ENCODE measurements at places on chromosomes 1 and 21.

GRCh38 chr1:49213301-49213700, 436.6 kb upstream of the BEND5 start:
- DNase-seq: no peak

DNA sequence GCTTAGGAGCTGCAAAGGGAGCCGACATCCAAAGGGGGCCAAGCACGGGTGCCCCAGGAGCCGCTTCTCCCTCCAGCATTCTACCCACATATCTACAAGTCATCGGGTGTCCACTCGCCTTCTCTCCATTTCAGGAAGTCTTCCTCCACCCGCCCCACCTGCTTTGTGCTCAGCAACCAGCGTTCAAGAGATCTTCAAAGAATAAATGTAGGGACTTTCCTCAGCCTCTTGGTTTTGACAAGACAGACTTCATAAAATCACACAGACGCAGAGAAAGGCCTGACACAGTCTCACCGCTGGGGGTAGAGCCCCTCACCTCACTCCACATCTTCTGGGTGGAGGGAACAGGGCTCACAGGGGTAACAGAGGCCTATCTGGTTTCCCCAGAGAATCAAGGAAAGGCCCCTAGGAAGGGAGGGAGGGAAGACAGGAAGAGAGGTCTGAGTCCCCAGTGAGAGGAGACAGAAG, 49.5 kb downstream of the SSBP3 start:
- DNase-seq: no peak

GRCh38 chr1:145879775-145880174, 5.9 kb downstream of the ANKRD35 start:
- peak; percentile 16 for DNase-seq

DNA sequence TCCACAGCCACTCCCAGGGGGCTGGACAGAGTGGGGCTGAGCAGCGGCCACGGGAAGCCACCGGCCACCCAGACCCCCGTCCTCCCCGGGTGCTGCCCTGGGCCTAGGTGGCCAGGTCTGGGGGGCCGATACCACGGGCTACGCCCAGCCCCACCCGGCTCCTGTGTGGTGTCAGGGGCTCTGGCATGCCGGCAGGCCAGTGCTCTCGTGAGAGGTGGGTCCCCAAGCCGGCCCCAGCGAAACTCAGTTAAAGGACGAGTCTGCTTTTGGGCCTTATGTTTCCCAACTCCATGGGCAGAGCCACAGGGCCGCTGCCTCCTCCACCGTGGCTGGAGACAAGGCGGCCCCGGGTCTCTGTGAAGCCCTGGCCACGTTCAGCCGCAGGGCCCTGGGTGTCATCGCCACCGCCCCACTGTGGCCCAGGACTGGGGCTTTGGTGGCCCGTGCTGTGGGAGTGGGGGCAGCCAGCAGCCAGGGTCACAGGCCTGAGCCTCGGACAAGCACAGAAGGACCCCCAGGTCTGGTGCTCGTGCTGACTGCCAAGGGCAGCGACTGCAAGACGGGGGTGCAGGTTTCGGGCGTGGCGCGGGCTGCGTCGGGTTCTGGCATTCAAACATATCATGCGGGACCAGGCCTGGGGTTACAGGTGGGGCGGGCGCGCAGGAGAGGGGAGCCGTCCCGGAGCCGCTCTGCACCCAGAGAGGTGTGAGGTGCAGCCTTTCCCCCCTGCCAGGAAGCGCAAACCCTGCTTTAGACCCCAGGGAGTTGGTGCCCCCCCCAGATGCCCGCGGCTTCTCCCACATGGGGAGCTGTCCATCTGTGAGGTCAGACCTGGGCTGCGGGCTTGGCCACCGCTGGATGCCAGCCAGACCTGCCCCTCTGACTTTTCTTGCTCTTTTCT, 11.9 kb upstream of the C1orf159 start:
- DNase-seq: no peak

DNA sequence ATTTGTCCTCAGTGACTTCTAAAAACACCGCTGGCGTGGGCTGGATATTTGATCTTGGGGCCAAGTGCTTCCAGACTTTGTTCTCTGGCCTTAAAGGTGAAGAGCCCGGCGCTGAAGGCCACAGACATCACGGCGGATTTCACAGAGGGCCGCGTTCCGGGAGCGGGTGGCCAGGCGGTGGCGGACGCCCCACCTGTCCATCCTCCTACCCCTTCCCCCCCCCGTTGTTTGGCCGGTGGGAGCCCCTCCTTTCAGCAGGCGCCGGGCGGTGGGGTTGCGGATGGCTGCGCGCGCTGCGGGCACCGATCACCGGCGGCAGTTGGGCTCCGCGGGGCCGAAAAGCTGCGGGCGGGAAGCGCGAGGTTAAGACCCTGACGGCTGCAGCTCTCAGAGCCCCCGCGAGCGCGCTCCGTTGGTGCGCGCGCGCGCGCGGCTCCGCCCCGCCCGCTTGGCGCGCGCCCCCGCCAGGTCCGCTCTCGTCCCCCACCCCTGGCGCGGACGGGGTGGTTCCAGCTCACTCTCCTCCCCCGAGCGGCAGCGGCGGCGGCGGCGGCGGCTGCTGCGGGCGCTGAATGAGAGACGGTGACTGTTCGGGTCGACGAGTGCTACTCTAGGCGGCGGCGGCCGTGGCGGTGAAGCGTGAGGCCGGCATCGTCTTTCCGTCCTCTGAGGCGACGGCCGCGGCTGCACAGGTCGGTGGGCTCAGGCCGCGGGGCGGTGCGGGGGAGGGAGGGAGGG, at the start of gene RALGPS2:
Gene RALGPS2 (plus strand): TSS at position 517 of the 738 bp plus-strand sequence. CDS start 51,521 bp downstream, outside the sequence.
- DNase-seq: peak; percentile 83
